CD4-positive, alpha-beta T cell treated with Interleukin-2 at 100 ng/mL for 4 hours (primary cell): ENCODE measurements at places on chromosomes 5 and 9.

GRCh38 chr9:88270413-88270812, 117.8 kb upstream of the SPIN1 start:
- DNase-seq = no peak

DNA sequence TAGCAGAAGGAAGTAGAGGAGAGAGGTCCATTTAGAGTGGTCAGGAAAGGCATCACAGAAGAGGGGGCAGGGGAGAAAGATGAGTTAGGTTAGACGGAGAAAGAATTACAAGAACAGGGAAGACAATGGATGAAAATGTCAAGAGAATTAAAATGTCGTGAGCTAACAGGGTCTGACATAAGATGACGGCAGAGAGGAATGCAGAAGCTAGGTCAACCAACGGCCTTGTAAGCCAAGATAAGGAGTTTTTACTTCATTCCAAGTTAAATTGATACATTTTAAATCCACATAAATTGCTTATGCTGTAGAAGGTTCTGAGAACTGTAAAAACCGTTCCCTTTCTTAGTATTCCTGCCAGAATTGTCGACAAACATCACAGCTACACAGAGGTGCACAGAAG, 896.9 kb upstream of the DMAC1 start:
- DNase-seq = no peak

GRCh38 chr5:127957183-127957582, 126.4 kb upstream of the SLC12A2 start:
- DNase-seq = no peak

- DNase-seq = no peak
These were observed at the start of gene MARCHF11 for GRCh38 chr5:16179511-16179935. TSS of gene MARCHF11 (minus strand) at chr5:16179791. CDS start at chr5:16179575, 216 bp downstream.

DNA sequence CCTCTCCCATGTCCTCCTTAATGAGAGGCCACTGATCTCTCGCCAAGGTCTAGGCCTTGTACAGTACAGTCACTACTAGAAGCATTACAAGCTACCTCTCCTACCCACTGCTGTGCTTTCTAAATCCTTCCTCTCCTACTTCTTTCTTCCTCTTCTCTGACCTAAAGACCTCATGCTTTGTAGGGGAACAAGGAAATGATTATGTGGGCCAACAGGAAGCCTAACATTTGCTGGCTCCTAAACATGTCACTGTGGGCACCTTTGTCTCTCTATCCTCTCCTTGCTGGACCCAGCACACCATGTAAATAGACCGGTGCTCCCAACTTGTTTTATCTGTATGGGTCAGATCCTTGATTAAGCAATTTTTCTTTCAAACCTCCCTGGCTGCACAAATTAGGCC, 16.7 kb downstream of the SLC28A3 start:
- no peak for DNase-seq

DNA sequence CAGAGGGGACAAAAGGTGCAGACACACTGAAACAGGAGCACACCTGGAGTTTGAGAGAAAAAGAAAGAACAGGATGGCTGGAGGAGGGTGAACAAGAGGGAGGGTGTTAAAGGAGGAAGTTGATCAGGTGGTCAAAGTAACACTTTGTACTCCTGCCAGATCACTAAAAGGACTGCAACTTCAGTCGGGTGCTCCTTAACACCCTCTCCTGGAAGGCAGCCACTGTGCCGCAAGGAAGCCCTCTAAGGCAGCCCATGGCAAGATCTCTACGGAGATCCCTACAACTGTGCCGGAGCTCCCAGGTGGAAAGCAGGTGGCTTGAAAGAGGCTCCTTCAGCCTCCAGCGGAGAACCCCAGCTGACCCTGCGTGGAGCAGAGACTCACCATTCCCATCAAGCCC, 124.4 kb upstream of the MSX2 start:
- no peak for DNase-seq

DNA sequence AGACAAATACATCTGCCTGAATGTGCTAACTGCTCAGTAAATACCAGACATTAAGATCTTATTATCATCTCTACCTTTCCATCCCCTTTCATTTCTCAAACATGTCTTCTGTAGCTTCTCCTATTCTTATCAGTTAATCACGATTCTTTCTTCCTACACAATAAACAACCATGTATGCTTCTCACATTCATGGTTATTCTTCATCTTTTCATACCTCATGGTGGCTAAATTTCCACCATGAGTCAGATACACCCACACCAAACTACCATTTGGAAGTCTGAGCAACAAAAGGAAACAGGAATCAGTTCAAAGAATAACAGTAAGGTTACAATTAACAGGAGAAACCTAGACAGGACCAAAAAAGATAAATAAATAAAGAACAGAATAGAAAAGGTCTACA, 7.7 kb downstream of the ZNF622 start:
- no peak for DNase-seq

DNA sequence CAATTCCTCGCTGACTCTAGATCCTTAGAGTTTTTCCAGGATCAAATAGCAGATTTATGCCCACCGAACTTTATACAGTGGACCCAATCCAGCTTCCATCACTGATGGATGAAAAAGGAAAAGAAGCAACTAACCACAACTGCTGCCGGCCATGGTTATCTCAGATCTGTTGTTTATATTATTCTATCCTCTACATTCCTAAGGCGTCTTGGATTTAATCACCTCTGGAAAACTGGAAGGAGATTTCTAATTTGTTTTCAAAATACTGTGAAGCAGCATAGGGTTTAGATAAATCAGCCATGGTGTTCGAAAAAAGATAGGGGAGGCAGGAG, 663 bp upstream of the ZNF366 start:
- no peak for DNase-seq

DNA sequence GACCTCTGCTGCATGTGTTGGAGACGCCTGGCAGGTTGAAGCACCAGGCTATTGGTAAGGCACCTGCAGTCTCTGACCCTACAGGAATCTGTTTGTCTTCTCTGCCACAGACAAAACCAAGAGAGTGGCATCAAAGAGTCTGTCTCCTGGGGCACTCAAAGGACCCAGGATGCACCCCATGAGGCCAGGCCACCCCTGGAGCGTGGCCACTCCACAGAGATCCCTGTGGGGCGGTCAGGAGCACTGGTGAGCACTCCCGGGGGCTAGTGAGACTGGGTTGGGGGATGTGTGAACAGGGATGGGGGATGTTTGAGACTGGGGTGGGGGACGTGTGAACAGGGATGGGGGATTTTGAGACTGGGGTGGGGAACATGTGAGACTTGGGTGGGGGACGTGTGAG, 240.3 kb downstream of the CACNA1B start:
- DNase-seq = no peak

DNA sequence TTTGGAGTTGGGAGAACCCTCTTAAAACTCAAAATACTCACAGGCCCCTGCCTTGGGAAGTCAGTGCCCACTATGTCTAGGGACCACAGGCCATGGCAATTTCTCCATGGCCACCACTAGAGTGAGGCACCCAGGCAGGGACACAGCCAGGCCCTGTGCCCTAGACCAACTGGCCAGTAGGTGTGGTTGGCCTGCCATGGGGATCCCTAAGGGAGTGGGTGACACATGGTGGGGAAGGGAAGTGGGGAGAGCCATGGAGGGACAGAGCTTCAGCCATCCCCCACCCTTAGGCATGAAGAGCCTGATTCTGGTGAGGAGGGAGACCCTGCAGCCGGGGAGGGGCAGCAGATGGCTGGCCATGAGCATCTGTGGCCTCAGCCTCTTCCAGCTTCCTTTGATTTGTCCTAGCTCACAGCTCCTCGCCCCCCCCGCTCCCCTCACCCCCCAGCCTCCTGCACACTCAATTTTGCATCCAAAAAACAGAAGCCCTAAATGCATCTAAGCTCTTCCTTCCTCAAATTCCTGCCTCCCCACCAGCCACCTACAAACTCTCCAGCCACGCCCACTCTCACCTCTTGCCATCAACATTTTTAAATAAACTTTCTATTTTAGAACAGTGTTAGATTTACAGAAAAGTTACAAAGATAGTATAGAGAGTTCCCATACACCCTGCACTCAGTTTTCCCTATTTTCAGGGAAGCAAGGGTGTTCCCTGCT, 1.6 kb upstream of the DBN1 start:
- DNase-seq = no peak

DNA sequence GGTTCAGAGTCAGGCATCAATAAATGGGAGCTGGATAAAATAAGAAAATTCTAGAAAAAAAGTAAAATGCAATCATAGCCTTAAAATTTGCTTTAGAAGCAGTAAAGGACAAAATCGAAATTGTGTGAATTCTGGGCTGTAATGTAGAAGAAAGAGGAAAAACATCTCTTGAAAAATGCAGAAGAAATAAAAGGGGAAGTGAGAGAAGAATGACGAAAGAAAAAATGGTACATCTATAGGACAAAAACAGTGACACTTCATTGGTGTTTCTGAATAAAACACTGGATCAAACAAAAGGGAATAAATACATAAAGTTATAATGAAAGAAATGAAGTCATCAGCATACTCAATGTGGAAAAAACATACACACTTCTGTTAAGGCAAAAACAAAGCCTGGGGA, 642.3 kb downstream of the ACTL7B start:
- no peak for DNase-seq

DNA sequence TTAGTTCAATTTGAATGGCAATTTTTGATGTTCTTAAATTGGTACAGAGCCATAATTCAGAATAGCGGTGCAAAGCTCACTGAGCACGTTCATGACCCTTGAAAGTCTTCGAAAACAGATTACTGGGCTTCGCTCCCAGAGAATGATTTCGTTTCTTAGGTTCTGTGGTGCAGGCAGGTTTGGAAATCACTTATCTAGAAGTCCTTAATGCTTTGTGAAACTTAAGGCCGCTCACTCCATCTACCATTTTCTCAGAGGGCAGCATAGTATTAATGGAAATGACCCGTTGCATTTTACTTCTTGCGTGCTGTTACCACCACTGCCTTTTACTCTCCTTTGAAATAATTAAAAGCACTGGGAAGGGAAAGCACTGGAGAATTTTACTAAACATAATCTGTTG, 2.9 kb upstream of the MAT2B start:
- DNase-seq = no peak

DNA sequence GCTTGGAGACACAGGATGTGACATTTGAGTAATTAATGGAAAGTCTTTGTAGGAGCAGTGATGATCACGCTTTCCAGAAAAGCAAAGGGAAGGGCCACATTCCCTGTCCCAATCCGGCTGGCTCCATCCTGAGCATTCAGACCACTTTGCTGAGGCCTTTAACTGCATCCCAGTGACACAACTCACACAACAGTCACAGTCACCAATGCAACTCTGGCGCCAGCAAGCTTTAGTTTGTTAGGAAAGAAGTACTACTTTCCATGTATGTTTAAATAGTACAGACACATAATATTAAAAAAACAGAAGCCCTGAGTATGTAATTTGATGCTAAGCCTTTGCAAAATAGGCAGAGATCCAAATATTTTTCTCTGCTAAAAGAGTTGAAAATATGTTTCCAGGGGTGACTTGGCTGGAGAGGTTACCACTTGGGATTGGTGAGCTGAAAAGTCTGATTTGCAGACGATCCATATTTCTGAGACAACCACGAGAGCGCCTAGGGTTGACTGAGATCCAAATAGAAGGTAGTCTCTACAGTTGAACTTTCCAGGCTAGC, 31.7 kb upstream of the GAS1 start:
- no peak for DNase-seq

- no peak for DNase-seq
These were observed 32.6 kb upstream of the GOLPH3 start for GRCh38 chr5:32206509-32207354.

DNA sequence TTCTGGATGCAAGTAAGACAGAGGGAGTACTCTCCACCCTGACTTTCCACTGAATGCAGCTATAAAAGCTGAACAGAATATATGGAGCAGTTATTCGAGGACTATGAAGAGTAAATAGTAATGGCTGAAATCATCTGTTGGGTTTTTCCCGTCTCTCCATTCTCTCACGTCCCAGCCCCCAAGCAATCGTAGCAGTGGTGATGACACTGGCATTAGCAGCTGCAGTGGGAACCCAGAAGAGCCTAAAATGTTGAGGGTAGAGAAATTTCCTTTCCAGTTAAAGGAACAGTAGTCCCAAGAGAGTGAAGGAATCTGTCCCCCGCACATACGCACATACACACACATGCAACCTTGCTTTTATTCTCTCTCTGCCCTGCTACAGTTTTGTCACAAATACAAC, 33.2 kb downstream of the MED27 start:
- no peak for DNase-seq

- DNase-seq = no peak
These were observed 268.2 kb downstream of the ISL1 start for GRCh38 chr5:51651476-51651875.

- DNase-seq = no peak
These were observed 11.4 kb upstream of the MACIR start for GRCh38 chr5:103247118-103247517.
